ENCODE measurements at places on chromosomes 1 and 21. TPM values are rescaled to one million over a fixed set of nuclear protein-coding genes. Genes with fewer than 3 reads are reported as not detected.

DFFA gene
- 34.2 TPM for total RNA-seq

OR14K1 gene
- total RNA-seq, result not detected

GRCh38 chr1:2228694-2229036, 546 bp downstream of the SKI start:
- peak; percentile 39 for DNase-seq

GRCh38 chr1:177891809-177892208, 78.0 kb downstream of the SEC16B start:
- DNase-seq, result no peak
